ENCODE measurements at places on chromosomes 2 and 18.
A peak's percentile ranks its signal among the peaks of the same experiment; 100 is the strongest.

GRCh38 chr2:239233576-239233975, 167.2 kb downstream of the HDAC4 start:
- DNase-seq: no peak

GRCh38 chr18:9365406-9365805, 30.8 kb downstream of the TWSG1 start:
- DNase-seq: no peak

DNA sequence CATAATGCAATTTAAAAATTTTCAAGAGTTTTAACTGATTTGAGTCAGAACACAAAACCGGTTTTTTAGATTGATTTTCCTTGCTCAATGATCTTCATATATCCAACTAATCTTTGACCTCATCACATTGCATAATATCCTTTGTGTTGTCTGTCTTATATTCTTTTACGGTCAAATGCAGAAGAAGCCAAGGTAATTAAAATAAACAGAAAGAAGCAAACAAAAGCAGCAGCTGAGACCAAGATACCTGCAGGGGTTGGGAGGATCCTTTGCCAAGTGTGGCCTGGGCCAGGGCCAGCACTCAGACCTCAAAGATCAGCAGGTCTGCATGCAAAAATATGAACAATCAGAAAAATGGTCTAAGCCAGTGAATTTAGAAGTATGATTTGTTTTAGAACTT, 428.9 kb upstream of the NETO1 start:
- no peak for DNase-seq

DNA sequence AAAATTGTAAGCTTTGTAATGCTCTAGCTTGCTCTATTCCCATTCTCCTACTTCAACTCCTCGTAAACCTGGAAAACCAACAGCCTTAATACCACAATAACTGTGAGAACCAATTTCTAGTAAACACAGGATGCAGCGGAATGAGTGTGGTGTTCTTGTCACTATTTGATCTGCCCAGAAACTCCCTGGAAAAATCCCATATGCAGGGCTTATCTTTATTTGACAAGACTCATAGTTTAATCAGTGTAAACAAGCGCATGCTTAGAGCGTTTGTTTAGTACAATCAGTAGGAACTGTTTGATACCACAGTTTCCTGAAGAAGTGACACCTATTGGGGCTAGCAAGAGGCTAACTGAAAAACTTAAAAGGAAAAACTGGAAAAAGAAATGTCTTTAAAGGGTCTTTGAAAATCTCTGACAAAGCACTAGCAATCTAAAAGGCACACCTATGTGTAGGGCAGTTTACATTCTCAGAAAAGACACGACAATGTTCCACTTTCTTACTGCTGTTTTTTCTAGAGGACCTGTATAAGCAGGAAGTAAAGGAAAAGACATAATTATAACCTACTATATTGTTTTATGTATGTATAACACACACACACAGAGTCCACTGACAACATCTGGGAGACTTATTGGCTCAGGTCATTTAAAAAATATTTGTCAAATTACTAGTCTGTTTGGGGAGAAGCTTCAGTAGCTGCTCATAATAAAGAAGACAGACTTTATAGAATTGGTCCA, 241.4 kb upstream of the KLHL14 start:
- DNase-seq: no peak

DNA sequence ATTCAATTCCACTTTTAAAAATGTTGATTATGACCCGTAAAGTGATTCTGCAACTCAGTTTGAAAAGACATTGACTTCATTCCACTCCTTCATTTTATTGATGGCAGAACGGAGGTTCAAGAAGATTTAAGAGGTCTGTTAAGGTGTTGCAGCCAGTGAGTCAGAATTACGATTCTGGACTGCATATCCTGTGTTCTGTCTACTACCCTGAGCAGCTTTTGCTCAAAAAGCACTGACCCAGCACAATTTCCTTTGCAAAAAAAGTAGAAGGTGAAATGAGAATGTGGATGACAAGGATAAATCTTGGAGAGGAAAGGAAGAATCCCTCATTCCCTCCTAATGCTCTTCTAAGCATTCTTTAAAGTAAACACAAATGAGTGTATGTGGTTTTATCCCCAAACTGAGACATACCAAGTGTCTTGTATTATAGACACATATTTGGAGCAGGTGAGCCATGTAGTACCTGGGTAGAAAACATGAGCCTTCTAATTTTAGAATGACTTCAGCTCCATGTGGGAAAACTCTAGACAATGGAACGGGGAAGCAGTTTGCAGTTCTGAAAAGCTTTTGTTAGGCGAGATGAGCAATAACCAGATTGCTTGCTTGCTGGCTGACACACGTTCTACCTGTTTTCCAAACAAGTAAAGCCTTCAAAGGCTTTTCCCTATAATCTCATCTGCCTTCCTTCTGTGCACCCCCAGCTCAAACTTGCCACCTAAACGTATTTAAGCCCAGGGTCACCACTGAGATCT, 44.7 kb downstream of the TGFA start:
- no peak for DNase-seq

DNA sequence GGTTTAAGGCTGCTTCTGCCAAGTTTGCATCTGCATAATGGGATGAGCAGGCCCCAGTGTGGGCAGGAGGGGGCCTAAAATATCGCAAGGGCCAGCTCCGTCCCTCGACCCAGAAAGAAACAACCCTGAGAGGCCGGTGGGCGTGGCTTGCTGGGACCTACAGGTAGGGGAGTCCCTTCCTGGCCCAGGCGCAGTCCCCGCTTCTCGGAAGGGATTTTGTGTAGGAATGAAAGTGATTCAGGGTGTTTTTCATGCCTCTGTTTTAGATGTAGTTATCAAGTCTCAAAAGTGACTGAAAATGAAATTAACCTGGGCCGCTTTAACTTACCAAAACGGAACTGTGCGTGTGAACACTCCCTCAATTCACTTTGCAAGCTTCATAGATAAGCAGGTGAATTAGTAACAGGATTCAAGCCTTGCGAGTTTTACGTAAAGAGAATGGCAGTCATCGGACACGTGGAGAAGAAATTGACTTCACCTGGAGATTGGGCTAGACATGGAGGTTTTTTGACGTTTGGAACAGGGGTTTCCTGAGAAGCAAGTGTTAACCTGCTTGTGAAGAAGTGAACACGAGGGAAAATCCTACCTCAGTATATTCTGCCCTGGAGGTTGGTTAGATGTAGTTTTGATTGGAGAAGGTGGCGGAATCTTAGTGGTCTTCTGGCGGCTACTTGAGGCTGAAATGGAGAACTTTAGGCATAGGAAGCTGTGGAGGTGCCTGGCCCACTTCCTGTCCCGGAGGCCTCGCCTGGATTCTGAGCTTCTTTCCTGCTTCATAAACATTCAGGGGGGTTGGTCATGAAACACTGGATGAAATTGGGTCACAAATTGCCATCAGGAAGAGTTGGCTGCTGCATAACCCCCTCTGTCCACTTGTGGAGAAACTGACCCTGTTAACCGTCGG, 1.7 kb downstream of the NCK2 start:
- DNase-seq: peak; percentile 66

GRCh38 chr18:14971461-14972185, 223.7 kb downstream of the ANKRD30B start:
- DNase-seq: no peak

DNA sequence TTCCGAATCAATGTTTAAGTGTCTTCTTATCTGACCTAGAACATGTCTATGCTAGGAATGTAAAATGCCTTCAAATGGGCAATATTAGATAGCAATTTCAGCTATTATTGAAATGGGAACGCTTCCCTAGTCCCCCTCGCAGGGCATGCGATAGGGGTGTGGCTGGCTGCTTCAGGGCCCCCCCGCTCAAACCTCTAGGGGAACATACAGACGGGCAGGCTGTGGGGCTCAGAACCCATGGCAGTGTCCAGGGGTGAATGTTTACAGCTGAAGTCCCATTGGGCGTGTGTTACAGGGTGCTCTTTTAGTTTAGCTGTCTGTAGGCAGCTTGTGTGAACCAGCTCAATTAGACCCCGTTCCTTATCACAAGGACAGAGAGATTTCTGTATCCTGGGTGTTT, 315.9 kb downstream of the DSEL start:
- no peak for DNase-seq

DNA sequence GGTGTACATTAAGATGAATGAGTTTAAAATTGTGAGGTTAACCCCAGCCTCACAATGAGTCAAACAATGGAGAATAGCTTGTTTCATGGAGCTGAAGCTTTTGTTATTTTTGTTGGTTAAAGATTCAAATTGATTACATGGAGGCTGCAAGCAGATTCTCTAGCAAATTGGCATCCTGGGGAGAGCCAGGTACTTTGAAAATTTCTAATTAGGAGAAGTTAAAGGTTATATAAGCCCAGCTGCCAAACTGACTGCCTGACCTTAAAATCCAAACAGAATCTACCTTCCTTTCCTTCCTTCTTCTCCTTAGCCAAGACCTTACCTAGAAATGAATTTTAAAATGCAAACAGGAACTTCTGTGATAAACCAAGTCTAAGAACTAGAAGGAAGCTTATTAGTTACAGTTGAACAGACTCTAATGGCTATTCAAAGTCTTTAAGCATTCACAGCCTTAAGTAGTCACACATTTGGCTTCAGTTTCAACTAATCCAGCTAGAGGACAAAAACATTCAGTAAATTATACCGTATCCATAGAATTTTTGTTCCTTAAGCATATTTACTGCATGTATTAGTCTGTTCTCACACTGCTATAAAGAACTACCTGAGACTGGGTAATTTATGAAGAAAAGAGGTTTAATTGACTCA, 31.5 kb upstream of the PGAP1 start:
- no peak for DNase-seq

- DNase-seq: no peak
Observed at GRCh38 chr2:27175330-27175729, 26.5 kb downstream of the TCF23 start.

DNA sequence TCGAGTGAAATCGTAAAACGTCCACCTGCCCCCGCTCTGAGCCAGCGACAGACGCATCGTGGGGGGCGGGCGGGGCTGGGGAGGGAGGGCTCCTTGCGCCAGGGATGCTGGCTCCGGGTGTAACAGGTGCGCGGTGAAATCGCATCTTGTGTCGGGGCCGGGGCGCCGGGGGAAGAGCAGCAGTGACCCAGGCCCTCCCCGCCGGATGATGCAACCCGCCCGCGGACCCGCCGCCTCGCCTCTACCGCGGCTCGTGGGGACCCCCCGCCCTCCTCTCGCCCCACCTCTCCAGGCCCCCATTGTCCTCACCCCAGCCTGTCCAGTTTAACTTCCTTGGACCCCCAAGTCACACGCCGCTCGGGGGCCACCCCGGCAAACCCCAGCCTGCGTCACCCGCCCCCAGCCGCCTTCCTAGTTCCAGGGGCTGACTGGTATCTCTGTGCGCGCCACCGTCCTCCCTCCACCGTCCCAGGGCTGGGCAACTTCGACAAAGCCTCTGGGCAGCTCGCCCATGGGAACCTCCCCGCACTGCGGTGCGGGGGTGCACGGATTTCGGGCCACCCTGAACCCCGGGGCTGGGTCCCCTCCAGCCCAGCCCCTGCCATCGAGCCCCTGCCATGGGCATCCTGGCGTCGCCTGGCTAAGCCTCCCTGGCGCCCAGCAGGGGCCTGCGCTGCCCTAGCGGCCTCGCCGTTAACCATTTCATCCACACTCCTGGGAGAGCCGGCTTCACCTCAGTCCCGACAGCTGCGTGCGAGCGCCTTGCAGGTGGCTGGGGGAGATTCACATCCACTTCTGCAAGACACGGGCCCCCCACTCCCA, 799 bp upstream of the KIF1A start:
- DNase-seq: no peak

DNA sequence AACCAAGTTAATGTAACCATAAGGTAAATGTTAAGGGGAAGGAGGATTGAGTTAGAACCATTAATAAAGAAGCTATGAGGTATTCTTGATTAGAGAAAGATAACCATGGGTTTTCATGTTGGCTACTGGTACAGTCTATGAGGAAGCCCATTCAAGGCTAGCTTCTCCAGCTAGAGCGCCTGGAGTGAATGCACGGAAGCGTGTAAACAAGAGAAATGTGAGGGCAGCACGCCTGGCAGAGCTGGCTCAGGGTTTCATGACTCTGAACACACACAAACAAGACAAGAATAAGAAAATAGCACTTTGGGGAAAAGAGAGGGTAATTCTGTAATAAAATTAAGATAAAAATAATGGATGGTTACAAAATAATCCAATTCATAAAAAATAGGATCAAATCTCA, 255.3 kb downstream of the PDE11A start:
- DNase-seq: no peak

DNA sequence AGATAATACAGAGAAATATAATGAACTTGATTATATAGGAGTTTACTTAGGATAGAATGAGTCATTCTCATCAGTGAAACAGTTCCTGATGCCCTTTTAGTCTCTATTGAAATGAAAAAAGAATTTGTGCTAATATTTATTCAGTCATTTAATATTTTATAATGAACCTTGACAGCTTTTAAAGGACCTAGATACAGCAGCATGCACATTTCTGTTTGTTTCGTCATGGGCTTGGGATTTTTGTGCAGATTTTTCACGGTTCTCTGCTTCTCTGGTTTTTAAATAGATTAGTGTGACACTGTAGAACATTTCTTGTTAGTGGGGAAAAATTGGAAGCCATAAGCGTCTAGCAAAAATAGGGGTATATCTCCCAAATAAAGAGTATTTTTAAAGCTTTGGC, 60.7 kb downstream of the NABP1 start:
- DNase-seq: no peak

DNA sequence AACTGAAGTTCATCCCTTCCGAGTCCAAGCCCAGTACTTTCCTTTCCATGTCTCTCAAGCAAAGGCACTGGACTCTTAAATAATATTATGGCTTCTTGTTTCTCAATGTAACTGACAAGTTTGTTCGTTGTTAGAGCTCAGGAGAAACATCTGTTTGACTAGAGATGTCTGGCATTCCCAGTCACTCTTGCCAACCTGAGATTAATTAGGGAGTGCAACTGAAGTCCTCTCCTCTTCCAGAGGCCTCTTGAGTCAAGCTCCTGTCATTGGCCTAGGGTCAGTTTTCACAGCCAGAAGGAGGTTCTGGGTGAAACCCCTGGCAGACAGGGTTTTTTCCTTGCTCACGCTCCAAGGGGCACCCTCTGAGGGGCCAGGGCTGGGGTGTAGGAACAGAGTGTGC, 196.1 kb downstream of the AGPS start:
- no peak for DNase-seq

GRCh38 chr2:100034431-100034830, 108.0 kb downstream of the AFF3 start:
- no peak for DNase-seq

DNA sequence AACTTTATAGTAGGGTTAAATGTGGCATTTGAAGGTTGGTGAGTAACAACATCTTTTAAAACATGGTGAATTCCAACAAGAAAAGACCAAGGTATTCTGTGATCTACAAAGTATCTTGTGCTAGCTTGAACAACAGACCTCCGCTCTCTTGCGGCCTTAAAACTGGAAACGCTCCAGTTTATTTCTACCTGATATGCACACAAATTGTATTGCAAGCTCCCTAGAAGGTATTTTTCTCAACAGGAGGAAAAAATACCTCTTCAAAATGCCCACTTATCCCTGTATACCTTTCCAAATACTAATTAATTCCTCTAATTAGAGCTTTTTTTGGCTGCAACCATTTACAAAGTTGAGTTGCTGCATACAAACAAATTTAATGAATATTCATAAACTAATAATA, 69.5 kb downstream of the KCNH7 start:
- DNase-seq: no peak

- no peak for DNase-seq
Observed at GRCh38 chr2:20177556-20178248, 47.2 kb downstream of the SDC1 start.

GRCh38 chr2:71223767-71224333, 3.1 kb downstream of the PAIP2B start:
- DNase-seq: no peak
